Activated T-cell treated with anti-CD3 and anti-CD28 coated beads, Interleukin-2, amount 50 U/mL, for 72 hours (primary cell): ENCODE measurements at places on chromosomes 3 and 15.

- no peak for DNase-seq
Observed at GRCh38 chr15:33618350-33618749, 307.6 kb downstream of the RYR3 start.

DNA sequence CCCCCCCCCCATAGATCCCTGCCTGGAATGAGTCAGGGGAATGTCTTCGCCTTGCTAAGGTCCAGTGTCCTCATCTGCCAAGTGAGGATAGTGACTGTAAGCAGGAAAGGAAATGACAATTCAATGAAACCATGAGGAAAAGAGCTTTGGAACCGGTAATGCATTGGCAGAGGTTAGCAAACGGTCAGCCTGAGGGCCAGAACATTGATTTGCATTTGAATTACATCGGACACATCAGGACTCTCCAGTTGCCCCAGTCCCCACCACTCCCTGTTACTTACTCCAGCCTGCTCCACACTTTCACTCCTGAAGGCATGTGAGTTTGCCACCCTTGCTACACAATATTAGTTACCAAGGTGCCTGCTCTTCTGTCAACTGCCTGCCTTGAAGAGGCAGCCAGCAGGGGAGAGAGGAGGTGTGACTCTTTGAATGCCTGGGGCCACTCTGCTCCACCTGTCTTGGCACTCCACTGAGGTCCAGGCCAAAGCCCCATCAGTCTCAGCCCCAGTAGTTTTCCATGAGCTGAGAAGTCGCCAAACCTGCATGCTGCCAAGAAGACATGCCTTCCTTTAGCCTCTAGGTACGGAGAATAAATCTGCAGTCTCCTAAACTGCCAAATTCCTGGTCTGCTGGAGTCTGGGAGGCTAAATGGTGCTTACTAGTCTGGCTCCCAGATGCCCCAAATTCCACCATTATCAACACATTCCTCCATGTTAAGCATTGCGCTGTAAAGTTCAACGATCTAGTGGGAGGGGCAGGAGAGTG, 191.7 kb upstream of the TLE3 start:
- DNase-seq: no peak

GRCh38 chr3:7543294-7543880, 682.5 kb downstream of the GRM7 start:
- DNase-seq: no peak

- DNase-seq: no peak
Observed at GRCh38 chr3:36428445-36428844, 48.1 kb downstream of the STAC start.

DNA sequence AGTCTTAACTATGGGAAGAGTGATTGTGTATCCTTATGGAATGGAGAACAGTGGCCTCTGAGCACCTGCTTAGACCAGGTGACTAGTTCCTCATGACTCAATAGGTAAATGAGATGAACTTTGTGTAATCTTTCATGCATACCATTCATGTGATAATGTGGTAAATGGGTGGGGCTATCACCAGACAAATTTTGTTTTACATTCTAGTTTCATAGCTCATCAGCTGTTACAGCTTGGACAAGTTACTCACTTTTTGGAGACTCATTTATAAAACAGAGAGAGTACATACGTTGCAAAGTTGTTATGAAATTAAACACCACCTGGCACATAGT, 103.7 kb upstream of the TGFBR2 start:
- DNase-seq: no peak

DNA sequence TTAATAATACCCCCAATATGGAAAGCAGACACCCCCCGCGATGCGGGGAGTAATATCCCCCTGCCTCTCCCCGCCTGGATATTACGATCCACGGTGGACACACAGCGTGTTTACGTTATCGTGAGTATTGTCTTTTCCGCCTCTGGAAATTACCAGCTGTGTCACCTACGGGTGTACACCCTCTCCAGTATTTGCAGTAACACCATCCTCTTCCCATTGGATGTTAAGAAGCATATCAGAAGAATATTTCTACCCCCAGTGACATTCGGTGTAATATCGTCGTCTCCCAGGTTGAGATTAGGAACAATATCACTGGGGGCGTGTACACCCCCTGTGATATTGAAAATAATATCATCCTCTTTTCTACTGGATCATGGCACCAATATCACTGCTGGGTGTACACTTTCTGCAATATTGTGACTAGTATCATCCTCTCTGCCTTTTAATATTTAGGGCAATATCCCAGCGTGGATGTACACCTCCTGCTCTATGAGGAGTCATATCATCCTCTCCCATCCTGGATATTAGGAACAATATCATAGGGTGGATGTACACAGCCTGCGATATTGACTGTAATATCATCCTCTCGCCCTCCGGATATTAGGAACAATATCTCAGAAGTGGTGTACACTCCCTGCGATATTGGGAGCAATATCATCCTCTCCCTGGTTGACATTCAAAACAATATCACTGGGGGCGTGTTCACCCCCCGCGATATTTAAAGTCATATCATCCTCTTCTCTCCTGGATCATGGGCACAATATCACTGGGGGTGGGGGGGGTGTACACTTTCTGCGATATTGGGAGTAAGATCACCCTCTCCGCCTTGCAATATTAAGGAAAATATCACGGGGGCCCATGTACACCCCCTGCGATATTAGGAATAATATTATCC, 20.3 kb upstream of the BMF start:
- DNase-seq: no peak

DNA sequence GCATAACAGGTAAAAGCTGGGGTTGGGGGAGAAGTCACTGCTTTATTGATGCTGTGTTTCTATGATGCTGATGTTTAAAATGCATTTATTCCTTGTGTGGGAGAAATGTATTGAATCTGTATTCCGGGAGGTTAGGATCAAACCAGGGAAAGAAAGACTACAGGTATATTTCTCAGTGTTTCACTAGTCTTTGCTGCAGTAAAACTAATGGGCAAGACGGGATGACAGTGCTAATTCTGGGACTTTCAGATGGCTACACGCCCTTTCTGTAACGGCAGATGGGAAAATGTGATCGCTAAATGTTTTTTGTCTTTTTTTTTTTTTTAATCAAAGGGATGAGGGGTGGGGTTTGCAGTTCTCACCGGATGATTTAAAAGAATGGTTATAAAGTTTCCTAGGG, 393 bp downstream of the CNTN6 start:
- no peak for DNase-seq

DNA sequence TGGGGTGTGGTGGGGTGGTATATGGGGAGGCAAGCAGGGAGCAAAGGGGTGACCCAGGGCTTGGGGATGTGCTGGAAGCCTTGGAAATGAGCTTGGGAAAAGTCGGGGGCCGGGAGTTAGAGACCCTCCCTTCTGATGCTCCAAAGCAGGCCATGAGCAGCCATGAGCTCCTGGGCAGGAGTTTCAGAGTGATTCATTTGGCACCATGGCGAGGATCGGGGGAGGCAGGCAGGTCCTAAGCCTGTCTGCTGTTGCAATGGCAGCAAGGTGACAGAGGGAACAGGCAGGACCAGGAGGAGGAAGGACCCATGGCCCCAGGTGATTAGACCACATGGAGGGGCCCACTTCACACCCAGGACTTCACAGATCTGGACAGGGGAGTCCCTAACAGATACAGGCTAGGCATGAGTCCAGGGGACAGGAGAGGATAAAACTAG, 21.3 kb downstream of the RGMA start:
- DNase-seq: no peak

DNA sequence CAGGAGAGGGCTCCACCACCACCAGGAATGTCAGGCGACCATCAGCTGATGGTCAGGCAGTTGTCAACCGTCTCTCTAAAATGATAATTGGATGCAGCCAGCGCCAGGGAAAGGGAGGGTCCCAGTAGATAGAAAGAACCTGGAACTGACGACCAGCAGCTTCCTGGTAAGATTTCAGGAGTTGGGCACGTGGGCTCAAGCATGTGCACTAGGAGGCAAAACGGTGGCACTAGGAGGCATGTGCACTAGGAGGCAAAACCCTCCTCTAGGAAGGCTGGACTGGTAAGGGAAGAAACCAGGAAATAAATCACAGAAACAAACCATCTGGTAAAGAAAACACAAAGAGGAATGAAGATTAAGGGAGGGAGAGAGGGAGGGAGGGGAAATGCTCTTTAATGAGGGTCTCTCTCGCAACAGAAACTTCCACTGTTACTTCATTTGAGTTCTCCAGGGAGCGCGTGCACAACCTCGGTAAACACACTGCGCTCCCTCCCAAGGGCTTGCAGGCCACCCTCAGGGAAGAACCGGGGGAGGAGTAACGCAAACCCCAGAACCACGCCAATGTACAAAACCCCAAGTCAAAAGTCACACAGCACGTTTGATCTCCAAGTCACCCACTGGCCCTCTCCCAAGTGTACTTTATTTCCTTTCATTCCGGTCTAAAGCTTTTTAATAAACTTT, 116.7 kb downstream of the XXYLT1 start:
- DNase-seq: no peak

DNA sequence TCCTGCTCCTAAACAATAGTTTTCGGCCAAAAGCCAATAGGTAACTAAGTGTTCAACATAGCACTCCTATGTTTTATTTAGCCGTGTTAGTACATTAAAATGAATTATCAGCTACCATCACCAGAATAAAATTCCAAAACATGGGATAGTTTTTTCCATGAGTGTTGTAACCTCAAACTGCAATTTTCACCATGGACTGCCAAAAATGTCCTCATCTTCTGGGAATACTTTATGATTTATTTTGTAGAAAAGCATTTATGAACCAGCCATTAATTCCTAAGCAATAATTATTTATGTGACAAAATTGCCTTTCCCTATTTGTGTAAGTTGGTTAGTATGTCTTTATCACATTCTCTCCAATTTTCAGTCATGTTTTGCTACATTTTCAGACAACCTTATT, 438.1 kb downstream of the NAALADL2 start:
- no peak for DNase-seq

DNA sequence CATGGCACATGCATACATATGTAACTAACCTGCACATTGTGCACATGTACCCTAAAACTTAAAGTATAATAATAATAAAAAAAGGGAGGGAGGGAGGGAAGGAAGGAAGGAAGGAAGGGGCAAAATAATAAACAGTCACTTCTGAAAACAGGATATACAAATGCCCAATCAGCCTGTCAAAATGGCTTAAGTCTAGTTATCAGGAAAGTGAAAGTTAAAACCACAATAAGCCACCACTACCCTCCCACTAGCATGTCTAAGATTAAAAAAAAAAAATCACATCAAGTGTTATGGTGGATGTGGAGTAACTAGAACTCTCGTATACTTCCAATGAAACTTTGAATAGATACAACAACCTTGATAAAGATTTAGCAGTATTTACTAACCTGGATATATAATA, 145.6 kb upstream of the GMNC start:
- no peak for DNase-seq

- DNase-seq: no peak
Observed at GRCh38 chr3:23283625-23284024, 80.5 kb downstream of the UBE2E2 start.

DNA sequence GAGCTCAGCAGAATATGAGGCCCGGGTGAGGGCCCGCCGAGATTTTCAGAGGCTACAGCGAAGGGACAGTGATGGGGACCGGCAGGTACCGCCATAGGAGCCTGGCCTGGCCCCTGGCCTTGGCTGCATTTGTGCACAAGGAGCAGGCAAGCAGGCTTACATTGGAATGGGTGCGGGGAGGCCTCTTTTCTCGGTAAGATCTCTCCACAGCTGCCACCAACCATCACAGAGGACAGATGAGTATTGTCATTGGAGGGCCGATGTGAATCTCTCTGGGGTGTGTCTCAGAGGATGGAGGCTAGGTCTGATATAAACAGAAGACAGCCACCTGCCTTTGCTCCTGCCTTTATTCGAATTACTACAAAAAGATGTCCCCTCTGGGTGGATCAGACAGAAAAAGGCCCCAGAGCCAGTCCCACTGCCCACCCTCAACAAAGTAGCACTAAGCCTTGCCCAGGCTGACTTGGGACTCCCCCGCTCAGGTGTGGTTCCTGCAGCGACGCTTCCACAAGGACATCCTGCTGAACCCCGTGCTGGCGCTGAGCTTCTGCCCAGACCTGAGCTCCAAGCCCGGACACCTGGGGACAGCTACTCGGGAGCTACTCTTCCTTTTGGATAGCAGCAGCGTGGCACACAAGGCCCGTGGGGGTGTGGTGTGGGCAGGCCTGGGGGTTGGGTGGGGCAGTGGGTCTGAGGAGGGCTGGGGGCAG, 5.4 kb downstream of the VWA5B2 start:
- no peak for DNase-seq

GRCh38 chr15:88188300-88188699, 68.2 kb downstream of the NTRK3 start:
- DNase-seq: no peak

- DNase-seq: no peak
Observed at GRCh38 chr3:132237652-132238032, 79.6 kb upstream of the ACP3 start.

- no peak for DNase-seq
Observed at GRCh38 chr3:175258763-175259162, 399.6 kb downstream of the NAALADL2 start.

- no peak for DNase-seq
Observed at GRCh38 chr3:16487511-16488175, 25.9 kb downstream of the RFTN1 start.

GRCh38 chr3:98768961-98769360, 5.8 kb downstream of the ST3GAL6 start:
- no peak for DNase-seq

GRCh38 chr3:159082519-159082918, 280.7 kb downstream of the MFSD1 start:
- DNase-seq: no peak

GRCh38 chr3:117774130-117774529, 1064.6 kb downstream of the TUSC7 start:
- DNase-seq: no peak
